ENCODE measurements at places on chromosomes 4 and X. TPM values are rescaled to one million over a fixed set of nuclear protein-coding genes. Genes with fewer than 3 reads are reported as not detected.

Gene ZCCHC18
- total RNA-seq: 0.86 TPM

Gene UCP1
- not detected for total RNA-seq

Gene STEEP1
- total RNA-seq: 43.5 TPM

Gene DCHS2
- total RNA-seq: under 0.01 TPM

Gene SORBS2
- 0.53 TPM for total RNA-seq

Gene C1GALT1C1
- total RNA-seq: 13.7 TPM

DNA sequence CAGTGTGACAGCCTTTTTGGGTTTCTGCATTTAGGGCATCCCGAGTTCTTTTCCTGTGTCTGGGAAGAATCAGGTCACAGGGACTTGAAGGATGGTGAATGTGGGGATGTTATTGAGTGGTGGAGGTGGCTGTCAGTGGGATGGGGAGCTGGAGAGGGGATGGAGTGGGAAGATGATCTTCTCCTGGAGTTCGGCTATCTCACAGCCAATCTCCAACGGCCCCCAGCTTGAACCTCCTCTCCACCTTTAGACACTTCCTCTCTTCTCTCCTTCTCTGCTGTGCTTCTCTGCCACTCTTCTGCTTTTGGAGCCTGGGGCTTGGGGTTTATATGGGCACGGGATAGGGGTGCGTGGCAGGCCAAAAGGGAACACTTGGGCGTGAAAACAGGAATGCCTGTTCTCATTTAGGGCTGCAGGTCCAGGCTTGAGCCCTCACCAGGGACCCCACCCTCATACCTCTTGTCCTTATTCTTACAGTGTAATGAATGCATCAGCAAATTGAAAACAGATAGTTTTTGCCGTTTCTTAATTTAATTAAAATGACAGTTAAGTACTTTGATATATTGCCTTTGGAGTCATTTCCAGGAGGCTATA, 37.5 kb downstream of the USP9X start:
- DNase-seq: no peak

GRCh38 chrX:125439194-125439849, 119.7 kb downstream of the TEX13C start:
- DNase-seq: no peak

- DNase-seq: no peak
Observed at GRCh38 chr4:60953826-60954225, 246.3 kb upstream of the ADGRL3 start.

DNA sequence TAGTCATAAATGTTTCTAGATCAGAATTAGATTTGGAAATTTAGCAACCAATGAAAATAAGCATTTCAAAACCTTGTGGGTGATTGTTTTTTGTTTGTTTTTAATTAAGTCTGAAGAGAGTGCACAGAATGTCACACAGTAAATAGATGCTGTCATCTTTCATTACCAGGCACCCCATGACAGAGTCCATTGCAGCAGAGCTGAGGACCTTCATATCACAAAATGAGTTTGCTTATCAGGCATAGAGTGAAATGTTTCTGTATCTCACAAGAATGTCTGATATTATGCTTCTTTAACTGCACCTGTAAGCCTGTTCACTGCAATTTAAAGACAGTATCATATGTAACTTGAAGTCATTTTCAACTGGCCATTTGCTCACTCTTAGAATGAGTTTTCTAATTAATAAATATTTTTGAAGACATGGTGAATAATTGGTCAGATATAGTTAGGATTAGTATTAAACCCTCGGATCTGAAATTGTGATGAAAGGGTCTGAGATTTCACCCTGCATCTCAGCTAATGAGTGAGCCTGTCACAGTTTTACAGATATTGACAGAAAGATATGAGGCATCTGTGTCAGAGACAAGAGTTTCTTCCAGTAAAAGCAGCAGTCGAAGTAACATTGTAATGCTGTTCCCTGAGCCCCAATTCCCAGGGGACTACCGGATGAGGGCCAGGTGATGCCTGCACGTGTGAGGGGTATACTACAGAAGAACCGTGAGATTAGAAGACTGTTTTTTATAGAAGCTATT, 416.4 kb downstream of the CCSER1 start:
- no peak for DNase-seq

Measured in activated T-cell treated with anti-CD3 and anti-CD28 coated beads, Interleukin-2, amount 50 U/mL, for 4 hours (primary cell).